ENCODE measurements at places on chromosomes 11 and 22. TPM values are rescaled to one million over a fixed set of nuclear protein-coding genes. Genes with fewer than 3 reads are reported as not detected.

The C22orf31 gene
- not detected for total RNA-seq

The MFRP gene
- not detected for total RNA-seq

The RASSF10 gene
- not detected for total RNA-seq

The MOV10L1 gene
- not detected for total RNA-seq

The LMF2 gene
- total RNA-seq, result 78.4 TPM

The SOX6 gene
- not detected for total RNA-seq

The PNPLA3 gene
- 0.42 TPM for total RNA-seq

The A4GALT gene
- not detected for total RNA-seq

The C11orf16 gene
- not detected for total RNA-seq

The IFITM10 gene
- total RNA-seq, result 1.2 TPM

The OVCH2 gene
- not detected for total RNA-seq

The EPS8L2 gene
- total RNA-seq, result 14.3 TPM

The POU2AF2 gene
- not detected for total RNA-seq

The PRR14L gene
- total RNA-seq, result 45.2 TPM

The FAM83F gene
- 0.42 TPM for total RNA-seq

The CSNK1E gene
- total RNA-seq, result 131 TPM

The NAA40 gene
- 26.1 TPM for total RNA-seq

The TRIOBP gene
- 24.1 TPM for total RNA-seq

The PLAAT3 gene
- 14.7 TPM for total RNA-seq

The TNNT3 gene
- not detected for total RNA-seq

The HBE1 gene
- total RNA-seq, result not detected

The SLC22A8 gene
- total RNA-seq, result not detected

The PRR33 gene
- 0.08 TPM for total RNA-seq

The CRYBB3 gene
- total RNA-seq, result not detected

The OR52E8 gene
- total RNA-seq, result not detected

The GPR83 gene
- 0.13 TPM for total RNA-seq

The MUC2 gene
- not detected for total RNA-seq

The PHOX2A gene
- not detected for total RNA-seq

The MRGPRX3 gene
- total RNA-seq, result not detected

The RFPL1 gene
- total RNA-seq, result not detected

The RBMXL2 gene
- not detected for total RNA-seq

The SCN3B gene
- not detected for total RNA-seq

The CFAP300 gene
- total RNA-seq, result not detected

The OR5A1 gene
- total RNA-seq, result not detected
